ENCODE measurements at places on chromosomes 7 and 10.

DNA sequence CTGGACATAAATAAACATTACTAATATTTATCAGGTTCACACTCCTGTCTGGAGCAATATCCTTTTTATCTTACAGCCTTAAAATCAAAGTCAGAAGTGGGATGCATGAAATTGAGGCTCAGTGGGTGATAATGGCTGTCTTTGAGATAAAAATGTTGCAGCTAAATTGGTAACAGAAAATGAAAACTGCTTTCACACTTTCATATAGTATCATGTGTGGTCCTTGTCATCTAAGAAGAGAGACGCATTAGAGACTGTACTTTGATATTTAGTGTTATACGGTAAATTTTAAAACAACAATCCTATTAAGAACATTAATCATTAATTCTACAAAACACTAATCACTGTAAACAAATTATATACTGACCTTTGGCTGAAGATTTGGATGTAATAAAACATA is 235.2 kb upstream of the HGF start:
- H3K4me3 ChIP-seq, result no peak overlapping the region
- no peaks in the 10 kb centered on the region for H3K36me3 ChIP-seq
- no peak overlapping the region for H3K27ac ChIP-seq
- H3K27me3 ChIP-seq, result no peaks in the 10 kb centered on the region

DNA sequence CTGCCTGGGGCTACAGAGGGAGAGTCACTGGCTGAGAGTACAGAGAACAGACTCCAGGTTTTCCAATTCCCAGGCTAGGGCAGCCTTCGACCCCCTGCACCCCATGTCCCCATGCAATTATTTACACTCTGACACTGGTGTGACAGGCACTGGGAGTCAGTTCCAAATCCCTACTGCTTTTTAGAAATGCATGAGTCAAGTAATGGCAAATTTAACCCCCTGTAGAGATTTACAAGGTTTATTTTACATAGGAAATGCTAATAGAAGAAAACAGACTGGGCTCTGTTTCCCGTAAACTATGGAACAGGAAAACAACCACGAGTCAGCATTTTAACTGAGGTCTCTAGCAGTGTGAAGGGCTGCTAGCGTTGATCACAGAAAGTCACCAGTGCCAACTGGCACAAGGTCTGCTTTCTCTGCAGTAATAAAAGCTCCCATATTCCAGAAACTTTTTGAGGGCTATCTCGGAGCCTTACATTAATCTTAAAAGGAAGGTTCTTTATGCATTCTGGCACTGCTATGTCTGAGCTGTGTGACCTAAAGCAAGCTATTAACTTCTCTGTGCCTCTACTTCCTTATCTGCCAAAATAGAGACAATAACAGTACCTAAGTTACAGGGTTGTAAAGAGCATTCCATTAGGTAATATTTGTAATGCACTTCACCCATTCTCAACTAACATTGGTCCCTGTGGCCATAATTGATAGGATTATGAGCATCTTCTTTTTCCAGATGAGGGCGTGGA is 28.2 kb downstream of the NOD1 start:
- no peaks in the 10 kb centered on the region for H3K27me3 ChIP-seq
- DNase-seq, result no peak
- H3K36me3 ChIP-seq, result peaks cover 60% of the 10 kb centered on the region
- no peaks in the 10 kb centered on the region for H3K4me1 ChIP-seq
- no peak overlapping the region for H3K4me3 ChIP-seq

DNA sequence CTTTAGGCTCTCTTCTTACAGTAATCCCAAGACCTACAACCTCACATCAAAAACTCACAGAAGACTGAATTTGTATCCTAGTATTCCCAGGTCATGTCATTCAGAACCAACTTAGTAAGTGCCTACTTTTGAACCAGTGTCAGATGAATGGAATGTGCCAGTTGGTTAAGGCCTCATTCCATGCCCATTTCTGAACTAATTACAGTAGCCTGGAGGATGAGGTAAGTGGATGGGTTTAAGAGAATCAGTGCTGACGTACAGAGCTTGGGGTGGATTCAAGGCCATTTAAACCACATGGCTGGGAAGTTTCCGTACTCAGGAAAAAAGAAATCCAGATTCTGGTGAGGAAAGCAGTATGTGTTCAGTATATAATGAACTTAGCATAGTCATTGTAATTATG is 21.9 kb upstream of the FOXP2 start:
- no peaks in the 10 kb centered on the region for H3K4me1 ChIP-seq
- H3K27ac ChIP-seq, result no peak overlapping the region
- no peaks in the 10 kb centered on the region for H3K36me3 ChIP-seq
- no peak for DNase-seq
- no peaks in the 10 kb centered on the region for H3K27me3 ChIP-seq
- no peak overlapping the region for H3K4me3 ChIP-seq

DNA sequence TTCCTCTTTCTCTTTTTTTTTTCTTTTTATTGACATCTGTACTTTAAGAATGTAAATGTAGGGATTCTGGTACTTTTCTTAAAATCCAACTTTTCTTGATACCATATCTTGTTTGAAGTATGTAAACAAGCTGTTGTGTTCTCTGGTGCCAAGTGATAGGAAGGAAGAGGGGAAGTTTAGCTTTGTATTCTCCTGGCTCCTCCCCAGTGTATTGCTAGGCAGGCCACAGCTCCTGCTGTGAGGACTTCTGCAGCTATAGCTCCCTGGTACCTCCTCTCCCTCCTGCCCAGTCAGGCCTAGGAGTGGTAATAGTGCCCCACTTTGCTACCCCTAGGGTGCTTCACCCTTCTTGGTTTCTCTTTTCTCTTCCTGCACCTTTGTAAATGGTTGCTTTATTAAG is 45.3 kb upstream of the SP8 start:
- H3K27me3 ChIP-seq, result no peaks in the 10 kb centered on the region
- no peak overlapping the region for H3K4me3 ChIP-seq
- no peaks in the 10 kb centered on the region for H3K36me3 ChIP-seq
- H3K4me1 ChIP-seq, result no peaks in the 10 kb centered on the region
- DNase-seq, result no peak

- H3K4me3 ChIP-seq, result no peak overlapping the region
- no peaks in the 10 kb centered on the region for H3K36me3 ChIP-seq
- no peak overlapping the region for H3K27ac ChIP-seq
- no peaks in the 10 kb centered on the region for H3K4me1 ChIP-seq
These were observed 61.2 kb upstream of the ABLIM1 start for GRCh38 chr10:114719311-114719710.

GRCh38 chr10:688312-689120 is 952 bp downstream of the DIP2C start:
- H3K4me1 ChIP-seq, result no peaks in the 10 kb centered on the region
- H3K27me3 ChIP-seq, result peaks cover 6% of the 10 kb centered on the region
- no peak overlapping the region for H3K4me3 ChIP-seq

GRCh38 chr10:132648851-132649528 is 111.4 kb downstream of the INPP5A start:
- H3K27ac ChIP-seq, result no peak overlapping the region
- DNase-seq, result no peak
- no peaks in the 10 kb centered on the region for H3K4me1 ChIP-seq
- no peaks in the 10 kb centered on the region for H3K27me3 ChIP-seq
- H3K36me3 ChIP-seq, result peaks cover 7% of the 10 kb centered on the region
- H3K4me3 ChIP-seq, result no peak overlapping the region

DNA sequence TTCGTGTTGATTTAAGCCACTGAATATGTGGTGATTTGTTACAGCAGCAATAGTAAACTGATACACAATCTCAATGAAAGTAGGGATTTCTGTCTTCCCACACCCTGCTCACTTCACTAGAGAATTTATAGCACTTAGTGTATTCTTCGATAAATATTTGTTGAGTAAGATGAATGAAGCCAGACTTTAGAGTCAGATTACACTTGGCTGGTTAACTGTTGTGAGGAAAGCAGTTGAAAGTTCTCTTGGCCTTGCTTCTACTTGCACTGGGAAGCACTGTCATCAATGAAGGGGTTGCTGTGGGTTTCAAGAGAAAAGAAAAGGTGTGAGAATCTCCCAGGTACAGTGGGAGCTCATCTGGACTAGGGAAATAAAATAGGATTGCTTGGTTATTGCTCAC is 82.1 kb upstream of the IGFBP3 start:
- no peak for DNase-seq
- no peaks in the 10 kb centered on the region for H3K4me1 ChIP-seq
- no peak overlapping the region for H3K27ac ChIP-seq
- H3K27me3 ChIP-seq, result no peaks in the 10 kb centered on the region

- no peaks in the 10 kb centered on the region for H3K36me3 ChIP-seq
- H3K27me3 ChIP-seq, result no peaks in the 10 kb centered on the region
- DNase-seq, result no peak
- H3K4me3 ChIP-seq, result no peak overlapping the region
- no peak overlapping the region for H3K27ac ChIP-seq
These were observed 2.8 kb upstream of the BCL7B start for GRCh38 chr7:73560109-73560835.

GRCh38 chr10:102668326-102669107 is 24.2 kb downstream of the TRIM8 start:
- H3K27me3 ChIP-seq, result no peaks in the 10 kb centered on the region
- no peak overlapping the region for H3K4me3 ChIP-seq
- no peak overlapping the region for H3K27ac ChIP-seq
- DNase-seq, result no peak
- H3K36me3 ChIP-seq, result no peaks in the 10 kb centered on the region
- peaks cover 20% of the 10 kb centered on the region for H3K4me1 ChIP-seq

GRCh38 chr10:114320249-114321116 is 81.4 kb downstream of the VWA2 start:
- DNase-seq, result no peak
- H3K27ac ChIP-seq, result no peak overlapping the region
- no peak overlapping the region for H3K4me3 ChIP-seq
- no peaks in the 10 kb centered on the region for H3K36me3 ChIP-seq
- no peaks in the 10 kb centered on the region for H3K27me3 ChIP-seq

GRCh38 chr10:47025540-47026300 is 114.5 kb downstream of the PTPN20 start:
- H3K27ac ChIP-seq, result no peak overlapping the region
- no peak overlapping the region for H3K4me3 ChIP-seq
- no peaks in the 10 kb centered on the region for H3K36me3 ChIP-seq
- DNase-seq, result no peak
- no peaks in the 10 kb centered on the region for H3K27me3 ChIP-seq
- no peaks in the 10 kb centered on the region for H3K4me1 ChIP-seq

- H3K27me3 ChIP-seq, result no peaks in the 10 kb centered on the region
- no peaks in the 10 kb centered on the region for H3K36me3 ChIP-seq
- DNase-seq, result no peak
- no peak overlapping the region for H3K4me3 ChIP-seq
These were observed 21.6 kb downstream of the HIP1 start for GRCh38 chr7:75716992-75717626.

DNA sequence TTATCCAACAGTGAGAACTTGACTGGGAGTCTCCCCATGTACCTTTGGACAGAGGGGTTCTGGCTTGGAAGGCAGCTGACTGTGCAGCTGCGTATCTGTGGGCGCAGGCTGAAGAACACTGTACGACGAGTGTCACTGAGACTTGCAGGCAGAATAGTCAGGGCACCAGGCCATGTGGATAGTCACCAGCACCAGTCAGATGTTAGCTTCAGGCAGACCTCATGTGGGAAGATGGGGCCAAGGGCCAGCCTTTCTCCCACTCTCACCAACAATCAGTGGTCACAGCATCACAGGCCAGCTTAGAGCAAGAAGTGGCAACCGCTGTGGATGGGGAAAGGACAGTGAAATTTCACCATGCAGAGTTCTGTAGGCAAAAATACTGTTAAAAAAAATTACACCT is 43.4 kb upstream of the GJD4 start:
- no peak overlapping the region for H3K4me3 ChIP-seq
- peaks cover 16% of the 10 kb centered on the region for H3K36me3 ChIP-seq
- H3K27me3 ChIP-seq, result no peaks in the 10 kb centered on the region
- no peak overlapping the region for H3K27ac ChIP-seq
- no peak for DNase-seq

DNA sequence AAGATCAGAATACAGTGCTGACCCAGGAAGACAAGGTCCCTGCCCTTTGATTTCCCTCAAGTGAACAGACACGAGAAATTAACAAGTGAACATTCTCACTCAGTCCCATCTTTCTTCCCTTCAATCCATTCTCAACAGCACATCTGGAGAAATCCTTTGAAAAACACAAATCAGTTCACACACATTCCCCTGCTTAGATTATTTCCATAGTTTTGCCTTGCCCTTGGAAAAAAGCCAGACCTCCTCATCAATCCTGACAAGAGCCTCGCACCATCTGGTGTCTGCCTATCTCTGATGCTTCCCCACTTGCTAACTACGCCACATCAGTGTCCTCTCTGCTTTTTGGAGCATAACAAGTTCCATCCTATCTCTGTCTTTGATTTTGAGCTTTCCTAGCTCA is 94.4 kb upstream of the KIAA1217 start:
- H3K27ac ChIP-seq, result no peak overlapping the region
- no peak overlapping the region for H3K4me3 ChIP-seq
- no peaks in the 10 kb centered on the region for H3K27me3 ChIP-seq
- H3K36me3 ChIP-seq, result no peaks in the 10 kb centered on the region

- H3K27ac ChIP-seq, result no peak overlapping the region
- no peaks in the 10 kb centered on the region for H3K36me3 ChIP-seq
- H3K4me3 ChIP-seq, result no peak overlapping the region
- H3K27me3 ChIP-seq, result no peaks in the 10 kb centered on the region
- no peak for DNase-seq
These were observed 89.0 kb upstream of the SVIL start for GRCh38 chr10:29723726-29724125.

DNA sequence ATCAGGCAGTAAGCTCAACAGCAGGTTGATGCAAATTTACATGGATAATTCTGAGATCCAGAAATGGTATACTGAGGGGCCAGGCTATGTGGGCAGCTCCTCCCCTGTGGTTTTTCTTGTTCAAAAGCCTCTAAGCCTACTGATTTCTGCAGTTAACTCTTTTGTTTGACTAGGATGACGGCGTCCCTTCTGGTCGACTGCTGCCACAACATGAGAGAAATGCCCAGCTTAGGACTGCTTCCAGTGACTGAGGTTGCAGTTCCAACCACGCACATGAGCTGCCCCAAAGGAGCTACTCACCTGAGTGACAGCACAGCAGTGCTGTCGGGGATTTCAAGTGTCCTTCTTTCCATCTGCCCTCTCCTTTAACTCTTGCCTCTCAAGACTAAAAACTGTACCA is 973.0 kb upstream of the GHITM start:
- no peaks in the 10 kb centered on the region for H3K36me3 ChIP-seq
- no peaks in the 10 kb centered on the region for H3K4me1 ChIP-seq
- no peak overlapping the region for H3K4me3 ChIP-seq
- no peak overlapping the region for H3K27ac ChIP-seq
- H3K27me3 ChIP-seq, result no peaks in the 10 kb centered on the region
- DNase-seq, result no peak

GRCh38 chr10:7738536-7739407 is 35.7 kb downstream of the ITIH2 start:
- H3K4me1 ChIP-seq, result no peaks in the 10 kb centered on the region
- DNase-seq, result no peak
- no peak overlapping the region for H3K4me3 ChIP-seq
- H3K27ac ChIP-seq, result no peak overlapping the region

All from effector memory CD4-positive, alpha-beta T cell (primary cell).